ENCODE measurements at places on chromosomes 4 and X.

GRCh38 chr4:54165438-54165837 lies 63.7 kb upstream of the PDGFRA start:
- peak; percentile 94 for DNase-seq

DNA sequence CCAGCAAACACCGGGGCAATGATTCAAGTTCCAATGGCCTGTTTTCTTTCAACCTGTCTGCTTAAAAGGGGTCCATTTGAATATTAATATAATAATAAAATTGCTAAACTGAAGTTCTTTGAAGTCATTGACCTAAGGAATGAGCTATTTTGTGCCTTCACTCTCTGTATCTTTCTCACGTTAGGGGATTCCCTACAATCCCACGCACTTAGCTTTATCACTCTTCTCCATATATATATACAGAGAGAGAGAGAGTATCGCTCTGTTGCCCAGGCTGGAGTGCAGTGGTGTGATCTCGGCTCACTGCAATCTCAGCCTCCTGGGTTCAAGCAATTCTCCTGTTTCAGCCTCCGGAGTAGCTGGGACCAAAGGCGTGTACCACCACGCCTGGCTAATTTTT lies 83.9 kb upstream of the NWD2 start:
- no peak for DNase-seq

DNA sequence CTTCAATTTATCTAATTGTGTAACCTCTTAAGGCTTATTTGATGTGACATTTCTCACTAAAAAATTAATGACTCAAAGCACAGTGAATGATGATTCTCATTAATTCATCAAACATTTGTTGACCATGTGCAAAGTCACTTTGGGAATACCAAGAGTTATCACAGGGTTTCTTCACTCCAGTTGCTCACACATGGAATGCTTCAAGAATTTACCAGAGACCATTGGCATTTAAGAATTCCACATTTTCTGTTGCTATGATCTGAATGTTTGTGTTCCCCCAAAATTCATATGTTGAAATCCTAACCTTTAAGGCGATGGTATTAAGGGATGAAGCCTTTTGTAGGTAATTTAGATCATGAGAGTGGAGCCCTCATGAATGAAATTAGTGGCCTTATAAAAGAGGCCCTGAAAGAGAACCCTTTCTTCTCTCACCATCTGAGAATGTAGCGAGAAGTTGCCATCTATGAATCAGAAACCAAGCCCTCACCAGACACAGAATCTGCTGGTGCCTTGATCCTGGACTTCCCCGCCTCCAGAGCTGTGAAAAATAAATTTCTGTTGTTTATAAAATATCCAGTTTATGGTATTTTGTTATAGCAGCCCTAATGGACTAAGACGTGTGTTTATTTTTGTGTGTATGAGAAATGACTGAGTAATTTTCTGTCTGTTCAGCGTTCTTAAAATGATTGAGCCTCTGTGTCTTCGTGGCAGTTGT lies 16.4 kb upstream of the SRPX start:
- DNase-seq = no peak

DNA sequence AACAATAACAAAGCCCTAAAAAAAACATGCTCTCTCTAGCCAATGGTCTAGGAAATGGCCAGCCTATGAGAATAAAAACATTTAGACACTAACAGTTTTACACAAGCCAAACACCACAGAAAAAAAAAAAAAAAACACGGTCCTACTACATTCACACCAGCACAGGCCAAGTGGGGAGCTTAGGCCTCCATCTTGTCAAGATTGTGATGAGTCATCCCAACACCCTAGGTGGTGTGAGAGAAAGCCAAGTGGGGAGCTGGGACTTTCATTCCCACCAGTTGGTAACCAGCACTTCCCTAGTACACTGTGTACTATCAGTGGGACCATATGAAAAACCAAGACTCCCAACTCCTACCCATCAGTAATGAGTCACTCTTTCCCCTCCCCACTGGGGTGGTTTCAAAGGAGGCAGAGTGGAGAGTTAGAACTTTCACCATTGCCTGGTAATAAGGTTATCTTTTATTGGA lies 95.6 kb downstream of the ADAMTS3 start:
- peak; percentile 23 for DNase-seq

- no peak for DNase-seq
Measured at GRCh38 chr4:107996949-107997788, 7.5 kb downstream of the HADH start.
